ENCODE measurements at places on chromosomes 2 and 18. TPM values are rescaled to one million over a fixed set of nuclear protein-coding genes. Genes with fewer than 3 reads are reported as not detected.

The HAAO gene
- polyA plus RNA-seq, result 33.4 TPM

The SCYGR4 gene
- polyA plus RNA-seq, result not detected

The DAPL1 gene
- 14.5 TPM for polyA plus RNA-seq

The LBX2 gene
- 0.88 TPM for polyA plus RNA-seq

The MYO7B gene
- polyA plus RNA-seq, result 1.1 TPM

The SERPINB13 gene
- polyA plus RNA-seq, result 0.15 TPM

The SRD5A2 gene
- polyA plus RNA-seq, result not detected

The KCNJ13 gene
- polyA plus RNA-seq, result not detected

The TRPM8 gene
- not detected for polyA plus RNA-seq

The DNER gene
- 1.1 TPM for polyA plus RNA-seq

The RPS27A gene
- 2,840 TPM for polyA plus RNA-seq

The CREB1 gene
- polyA plus RNA-seq, result 8.4 TPM

The PID1 gene
- polyA plus RNA-seq, result 66.5 TPM

The MOCOS gene
- polyA plus RNA-seq, result 0.90 TPM

The GKN2 gene
- 1.5 TPM for polyA plus RNA-seq

The UGT1A7 gene
- polyA plus RNA-seq, result 0.05 TPM

The CNDP1 gene
- polyA plus RNA-seq, result not detected

The BOLL gene
- not detected for polyA plus RNA-seq

The TUBA3E gene
- polyA plus RNA-seq, result not detected

The WDR43 gene
- 9.0 TPM for polyA plus RNA-seq

Data from aorta (tissue), 5 donors.